ENCODE measurements at places on chromosomes 3 and 15.
A peak's percentile ranks its signal among the peaks of the same experiment; 100 is the strongest.

DNA sequence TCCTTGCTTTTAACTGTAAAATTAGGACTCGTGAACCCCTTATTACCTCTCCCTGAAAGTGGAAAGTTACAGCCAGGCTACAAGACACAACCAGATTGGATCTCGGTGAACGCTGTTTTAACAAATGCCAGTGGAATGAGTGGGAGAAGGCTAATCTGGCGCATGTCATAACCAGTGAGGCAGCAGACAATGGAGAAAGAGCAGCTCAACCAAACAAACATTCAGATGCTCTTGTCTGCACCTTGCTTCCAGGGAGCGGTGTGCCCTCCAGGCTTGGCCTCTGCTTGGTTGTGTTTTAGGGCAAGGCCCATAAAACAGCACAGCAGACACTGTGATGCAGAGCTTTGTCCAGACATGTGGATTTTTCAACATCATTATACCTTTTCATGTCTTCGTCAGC is 45.9 kb upstream of the ATP1B3 start:
- no peak for DNase-seq

DNA sequence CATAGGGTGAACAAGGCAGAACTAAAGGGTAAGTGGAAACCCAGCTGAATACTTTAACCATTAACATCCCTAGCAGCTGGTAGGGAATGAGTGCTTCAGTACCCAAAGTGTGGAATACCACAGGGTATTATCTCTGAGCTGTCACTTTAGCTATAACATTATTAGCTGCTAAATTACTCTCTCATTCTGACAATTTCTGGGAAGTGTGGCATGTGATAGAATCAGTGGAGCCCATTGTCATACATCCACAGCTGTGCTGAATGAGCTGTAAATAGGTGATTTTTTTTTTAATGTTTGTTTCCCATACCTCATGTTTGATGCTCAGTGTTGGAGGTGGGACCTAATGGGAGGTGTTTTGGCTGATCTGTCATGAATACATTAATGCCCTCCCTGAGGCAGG is 894.3 kb downstream of the DIPK2A start:
- DNase-seq, result no peak

GRCh38 chr15:76057332-76058000 is 2.3 kb upstream of the TMEM266 start:
- peak; percentile 83 for DNase-seq

- DNase-seq, result no peak
Measured at GRCh38 chr15:84872009-84872910, 12.2 kb upstream of the SLC28A1 start.

DNA sequence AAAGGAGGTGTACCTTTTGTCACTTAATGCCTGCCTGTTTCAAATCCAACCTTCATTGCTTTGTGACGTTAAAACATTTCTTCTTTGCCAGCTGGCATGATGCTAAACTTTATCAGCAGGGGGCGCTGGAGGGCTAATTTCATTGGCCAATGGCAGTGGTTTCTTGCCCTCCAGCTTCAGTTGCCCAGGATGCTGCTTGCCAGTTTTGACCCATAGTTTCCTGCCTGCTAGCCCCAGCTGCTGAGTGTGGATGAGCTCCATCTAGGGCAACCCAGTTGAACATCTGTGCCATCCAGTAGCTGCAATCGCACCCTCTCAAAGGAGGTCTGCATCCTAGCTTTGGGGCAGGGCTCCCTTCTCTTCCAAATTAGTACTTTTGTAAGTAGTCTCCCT is 22.1 kb downstream of the ACKR2 start:
- DNase-seq, result peak; percentile 95

- no peak for DNase-seq
Measured at GRCh38 chr3:29511701-29512100, 230.8 kb downstream of the RBMS3 start.

GRCh38 chr15:57655053-57655452 is 51.5 kb upstream of the POLR2M start:
- DNase-seq, result no peak

- DNase-seq, result no peak
Measured at GRCh38 chr15:40843261-40843884, 475 bp upstream of the SPINT1 start.

DNA sequence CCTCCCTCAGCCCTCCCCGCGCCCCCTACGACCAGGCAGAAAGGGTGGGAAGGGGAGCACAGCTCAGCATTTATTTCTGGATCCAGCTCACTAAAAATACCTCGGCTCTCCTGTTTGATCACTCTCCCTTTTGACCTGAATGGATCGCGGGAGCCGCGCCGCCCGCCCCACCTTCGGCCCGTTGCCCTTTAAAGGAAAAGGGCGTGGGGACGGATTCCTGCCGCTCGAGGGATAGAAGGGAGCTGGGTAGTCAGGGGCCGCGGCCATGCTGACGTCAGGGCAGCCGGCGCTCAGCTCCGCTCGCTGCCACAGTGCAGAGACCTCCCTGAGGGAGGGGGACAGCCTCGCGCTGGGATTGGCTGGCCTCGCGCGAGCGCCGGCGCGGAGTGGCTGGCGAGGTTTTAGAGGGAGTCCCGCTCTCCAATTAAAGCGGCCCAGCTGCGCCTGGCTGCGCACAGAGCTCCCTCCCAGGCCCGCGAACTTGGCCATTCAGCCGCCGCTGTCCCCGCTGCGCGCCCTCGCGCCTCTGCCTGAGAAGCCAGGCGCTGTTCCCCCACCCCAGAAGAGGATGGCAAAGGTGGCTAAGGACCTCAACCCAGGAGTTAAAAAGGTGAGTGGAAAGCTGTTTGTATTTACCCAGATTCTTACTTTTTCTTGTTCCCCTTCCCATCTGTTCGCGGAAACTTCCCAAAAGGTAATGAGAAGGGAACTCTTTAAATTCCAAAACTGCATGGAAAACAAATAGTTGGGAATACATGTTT is at the start of gene LMCD1:
LMCD1 (plus strand) TSS at position 453 of the 761 bp plus-strand sequence; CDS start at position 569, 116 bp downstream.
- peak; percentile 84 for DNase-seq

- no peak for DNase-seq
Measured at GRCh38 chr3:41578798-41579197, 379.5 kb downstream of the CTNNB1 start.

DNA sequence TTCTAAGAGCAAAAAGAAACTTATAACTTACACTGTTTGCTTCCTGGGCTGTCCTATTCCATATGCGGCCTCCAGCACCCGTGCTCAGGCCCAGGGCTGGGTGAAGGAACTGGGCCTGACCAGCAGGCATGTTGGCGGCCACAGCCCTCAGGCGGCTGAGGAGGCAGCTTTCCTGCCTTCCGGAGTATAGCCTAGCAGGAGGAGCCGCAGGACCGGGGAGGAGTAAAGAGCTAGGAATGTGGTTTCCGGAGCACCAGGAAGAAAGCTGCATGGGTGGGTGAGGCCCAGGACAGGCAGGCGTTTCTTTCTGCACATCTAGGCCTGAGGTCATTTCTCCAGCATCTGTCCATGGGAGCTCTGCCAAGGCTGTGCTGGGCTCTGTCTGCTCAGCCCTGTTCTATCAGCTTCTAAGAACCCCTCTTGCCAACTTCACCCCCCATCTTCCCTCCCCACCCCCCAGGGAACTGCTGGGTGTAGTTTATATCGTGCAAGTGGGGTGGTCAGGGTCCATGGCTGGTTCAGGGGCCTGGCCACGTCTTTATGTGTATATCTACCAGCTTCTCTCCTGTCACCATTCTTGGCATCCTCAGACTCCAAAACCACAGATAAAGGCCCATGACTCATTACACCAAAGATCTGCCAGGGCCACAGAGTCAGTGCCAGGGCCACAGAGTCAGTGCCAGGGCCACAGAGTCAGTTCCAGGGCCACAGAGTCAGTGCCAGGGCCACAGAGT is 7.8 kb upstream of the KIF7 start:
- DNase-seq, result peak; percentile 53

GRCh38 chr15:34501131-34501530 is 63.5 kb upstream of the GOLGA8A start:
- no peak for DNase-seq

GRCh38 chr3:160170409-160171370 is 54.5 kb upstream of the C3orf80 start:
- DNase-seq, result peak; percentile 7

DNA sequence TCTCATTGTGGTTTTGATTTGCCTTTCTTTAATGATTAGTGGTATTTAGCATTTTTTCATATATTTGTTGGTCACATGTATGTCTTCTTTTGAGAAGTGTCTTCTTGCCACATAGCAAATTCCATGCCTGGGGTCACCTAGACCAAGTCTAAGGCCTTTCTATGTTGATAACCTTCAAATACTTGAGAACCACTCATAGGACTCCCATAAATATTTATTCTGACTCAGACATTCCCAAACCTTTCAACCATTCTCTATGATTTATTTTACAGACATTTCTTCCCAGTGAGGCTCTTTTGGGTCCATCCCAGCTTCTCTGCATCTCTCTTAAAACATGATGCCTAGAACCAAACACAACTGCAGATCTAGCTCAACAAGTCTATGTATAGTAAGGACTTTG is 69.2 kb downstream of the ATP8B4 start:
- no peak for DNase-seq

GRCh38 chr3:132029182-132029902 is 5.5 kb downstream of the CPNE4 start:
- DNase-seq, result peak; percentile 93

- DNase-seq, result no peak
Measured at GRCh38 chr3:194494951-194495374, 8.2 kb upstream of the ATP13A3 start.

- no peak for DNase-seq
Measured at GRCh38 chr3:39138804-39139415, 14.5 kb downstream of the CSRNP1 start.

- DNase-seq, result no peak
Measured at GRCh38 chr3:54321520-54321919, 199.2 kb downstream of the CACNA2D3 start.

DNA sequence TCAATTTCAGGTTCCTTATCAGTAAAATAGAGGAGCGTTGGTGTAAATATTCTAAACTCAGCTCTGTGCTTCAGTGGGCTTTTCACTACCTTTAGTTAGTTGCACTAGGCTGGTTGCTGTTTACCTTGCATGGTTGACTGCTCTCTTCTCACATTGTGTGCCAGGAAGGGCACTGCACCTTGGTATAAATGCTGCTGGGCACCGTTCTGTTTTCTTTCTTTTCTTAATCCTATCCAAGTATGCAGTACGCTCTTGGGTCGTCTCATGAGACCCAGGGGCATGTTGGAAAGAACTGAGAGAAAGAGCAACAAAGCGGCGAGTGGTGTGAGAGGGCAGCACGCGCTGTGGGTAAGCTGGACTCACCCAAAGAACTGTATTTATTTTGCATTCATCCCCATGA is 22.4 kb downstream of the KCNMB2 start:
- DNase-seq, result no peak

DNA sequence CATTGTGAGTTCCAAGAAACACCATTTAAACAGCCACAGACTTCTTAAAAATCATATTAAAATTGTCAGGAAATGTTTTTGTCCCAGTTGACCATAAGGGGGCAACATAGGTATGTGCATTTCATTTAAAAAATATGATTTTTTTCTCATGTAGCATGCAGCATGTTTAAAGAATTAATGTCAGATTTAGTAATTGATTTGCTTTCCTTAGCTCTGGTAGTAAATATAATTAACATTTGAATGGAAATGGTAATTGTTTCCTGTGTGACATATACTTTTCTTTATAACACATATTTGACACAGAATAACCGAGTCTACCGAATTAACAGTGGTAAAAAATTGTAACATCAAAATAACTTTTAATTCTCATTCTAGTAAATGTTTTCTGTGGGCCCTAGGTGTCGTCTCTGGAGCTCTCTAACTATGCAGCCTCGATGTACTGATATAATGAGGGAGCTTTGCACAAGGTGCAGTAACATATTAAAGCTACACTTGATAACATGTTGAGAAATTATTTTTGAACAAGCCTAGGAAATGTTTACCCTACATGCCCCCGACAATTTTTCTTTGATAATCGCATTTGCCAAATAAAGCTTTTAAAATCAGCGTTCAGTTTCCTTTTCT is 34.9 kb downstream of the NXPE3 start:
- peak; percentile 76 for DNase-seq

- DNase-seq, result no peak
Measured at GRCh38 chr3:8319935-8320634, 181.5 kb upstream of the LMCD1 start.

DNA sequence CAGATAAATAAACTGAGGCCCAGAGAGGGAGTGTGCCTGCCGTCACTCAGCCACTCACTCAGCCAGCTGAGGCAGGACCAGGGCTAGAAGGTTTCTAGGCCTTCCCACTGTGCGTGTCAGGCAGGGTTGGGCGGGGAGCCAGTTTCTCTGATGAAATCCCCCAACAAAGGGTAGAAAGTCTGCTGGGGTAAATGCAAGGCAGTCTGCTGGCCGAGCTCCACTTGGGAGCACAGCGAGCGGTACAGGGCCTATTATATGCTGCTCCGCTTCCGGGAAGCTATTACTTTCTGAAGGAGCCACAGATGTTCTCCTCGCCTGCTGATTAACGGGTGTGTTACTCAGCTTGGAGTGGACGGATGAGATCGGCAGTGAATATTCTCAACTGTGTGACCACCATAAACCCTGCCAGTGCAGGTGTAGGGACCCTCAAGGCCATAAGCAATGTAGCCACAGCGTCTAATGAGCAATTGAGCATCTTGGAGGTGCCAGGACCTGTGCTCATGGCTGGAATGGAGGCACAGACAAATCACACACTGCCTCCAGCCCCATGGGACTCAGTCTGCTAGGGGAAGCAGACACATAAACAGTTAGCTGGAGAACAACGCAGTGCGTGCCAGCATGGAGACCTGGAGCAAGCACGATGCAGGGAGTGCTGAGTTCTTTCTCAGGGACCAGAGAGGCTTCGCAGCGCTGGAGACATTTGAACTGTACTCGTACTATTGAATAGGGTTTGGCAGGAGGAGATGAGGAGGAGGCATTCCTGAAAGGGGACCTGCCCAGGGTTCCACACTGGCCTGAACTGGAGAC is 42.1 kb downstream of the CORO2B start:
- DNase-seq, result no peak

- peak; percentile 81 for DNase-seq
Measured at GRCh38 chr3:183825456-183826161, at the start of gene MAP6D1. TSS of gene MAP6D1 (minus strand) at chr3:183825577. CDS start at chr3:183825547, 30 bp downstream.

DNA sequence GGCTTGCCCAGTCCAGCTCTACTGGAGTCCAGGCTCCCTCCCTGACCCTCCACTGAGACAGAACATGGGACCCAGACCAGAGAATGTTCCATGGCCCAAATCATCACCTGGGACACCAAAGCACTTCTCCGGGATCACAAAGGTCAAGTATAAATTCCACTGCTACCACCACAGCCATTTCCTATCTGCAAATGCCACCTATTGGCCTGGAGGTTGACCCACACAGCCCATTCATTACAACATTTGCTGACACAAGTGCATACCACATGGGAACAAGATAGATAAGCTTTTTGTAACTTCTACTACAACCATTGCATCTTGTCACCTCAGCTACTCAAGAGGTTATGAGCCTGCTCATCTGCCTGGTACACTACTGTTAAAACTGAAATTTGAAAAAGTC is 126.8 kb upstream of the NECTIN3 start:
- no peak for DNase-seq

GRCh38 chr15:49741712-49742111 is 120.9 kb downstream of the DTWD1 start:
- DNase-seq, result peak; percentile 78

All from hematopoietic multipotent progenitor cell treated with erythropoietin and hydrocortisone succinate and interleukin-3 and kit ligand, for 6 days (in vitro differentiated cells).